ENCODE measurements at places on chromosomes 12 and 14.

GRCh38 chr14:33229269-33229929, 290.7 kb downstream of the NPAS3 start:
- no peak for DNase-seq

GRCh38 chr14:94292526-94292871, 569 bp downstream of the SERPINA10 start:
- no peak for DNase-seq

- DNase-seq, result no peak
Measured at GRCh38 chr12:23217667-23218066, 592.7 kb downstream of the ETNK1 start.

DNA sequence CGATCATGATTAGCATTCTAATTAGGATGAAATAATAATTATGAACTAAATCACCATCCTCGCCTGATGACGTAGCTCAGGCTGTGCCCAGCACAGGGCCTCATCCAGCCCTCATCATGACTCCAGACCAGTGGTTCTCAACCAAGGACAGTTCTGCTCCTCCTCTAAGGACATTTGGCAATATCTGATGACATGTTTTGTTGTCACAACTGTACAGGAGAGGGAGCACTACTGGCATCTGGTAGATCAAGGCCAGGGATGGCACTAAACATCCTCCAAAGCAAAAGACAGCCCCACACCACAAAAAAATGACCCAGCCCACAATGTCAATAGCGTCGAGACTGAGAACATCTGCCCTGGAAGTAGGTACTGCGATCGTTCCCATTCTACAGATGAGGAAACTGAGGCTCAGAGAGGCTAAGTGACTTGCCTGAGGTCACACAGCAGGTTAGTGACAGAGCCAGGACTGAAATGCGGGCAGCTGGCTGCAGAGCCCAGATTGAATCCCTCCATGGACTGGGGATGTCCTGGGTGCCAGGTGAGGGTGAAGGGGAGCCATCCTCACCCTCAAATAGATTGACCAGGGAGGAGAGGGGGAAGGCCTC, 15.5 kb downstream of the TRPV4 start:
- no peak for DNase-seq

- no peak for DNase-seq
Measured at GRCh38 chr14:74711651-74712050, 1.2 kb downstream of the AREL1 start.

DNA sequence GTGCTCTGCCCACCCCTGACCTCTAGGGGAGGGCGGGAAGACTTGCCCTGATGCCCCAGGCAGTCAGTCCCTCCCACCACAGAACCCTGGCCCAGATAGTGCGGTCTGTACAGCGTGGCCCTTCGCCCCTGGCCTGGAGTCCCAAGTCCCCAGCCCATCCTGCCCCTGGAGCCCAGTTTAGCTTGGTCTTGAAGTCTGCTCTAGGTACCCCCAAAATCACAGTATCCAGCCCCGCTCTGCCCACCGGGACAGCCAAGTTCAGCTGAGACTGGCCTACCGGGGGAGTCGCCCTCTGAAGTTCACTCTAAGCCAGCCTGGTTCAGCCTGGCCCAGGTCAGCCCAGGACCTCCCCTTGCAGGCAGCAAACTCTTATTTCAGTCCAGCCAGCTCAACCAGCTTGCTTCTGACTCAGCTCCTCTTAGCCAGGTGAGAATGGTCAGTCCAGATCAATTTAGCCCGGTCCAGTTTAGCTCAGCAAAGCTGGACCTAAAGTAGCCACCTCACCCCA, 75.9 kb downstream of the TMEM121 start:
- DNase-seq, result no peak

- DNase-seq, result no peak
Measured at GRCh38 chr14:99737451-99737951, 53.4 kb downstream of the CYP46A1 start.

- peak; percentile 63 for DNase-seq
Measured at GRCh38 chr14:97177016-97177415, 379.8 kb downstream of the VRK1 start.

- no peak for DNase-seq
Measured at GRCh38 chr12:97493731-97494130, 31.1 kb downstream of the RMST start.

DNA sequence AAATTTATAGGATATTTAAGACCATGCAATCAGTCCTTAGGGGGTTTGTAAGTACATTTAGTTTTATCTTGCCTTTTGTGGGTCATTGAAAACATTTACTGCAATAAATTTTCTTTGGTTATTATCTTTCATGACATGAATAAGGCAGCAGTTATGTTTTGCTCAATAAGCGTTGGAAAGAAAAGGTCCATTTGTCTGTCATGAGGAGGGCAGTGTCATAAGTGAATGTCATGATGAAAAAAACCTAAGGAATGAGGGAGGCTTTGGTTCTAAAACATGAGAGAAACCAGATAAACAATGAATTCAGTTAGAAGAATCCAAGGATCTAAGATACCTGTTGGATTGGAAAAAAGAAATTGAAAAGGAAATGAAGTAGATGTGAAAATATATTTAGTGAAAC, 209.4 kb downstream of the NAV3 start:
- no peak for DNase-seq

GRCh38 chr12:81221681-81222080, 143.8 kb downstream of the ACSS3 start:
- no peak for DNase-seq

- no peak for DNase-seq
Measured at GRCh38 chr12:126084480-126084879, 1019.2 kb downstream of the AACS start.

- DNase-seq, result no peak
Measured at GRCh38 chr14:97224016-97224415, 426.8 kb downstream of the VRK1 start.
